ENCODE measurements at places on chromosomes 16 and 17.
A peak's percentile ranks its signal among the peaks of the same experiment; 100 is the strongest.

DNA sequence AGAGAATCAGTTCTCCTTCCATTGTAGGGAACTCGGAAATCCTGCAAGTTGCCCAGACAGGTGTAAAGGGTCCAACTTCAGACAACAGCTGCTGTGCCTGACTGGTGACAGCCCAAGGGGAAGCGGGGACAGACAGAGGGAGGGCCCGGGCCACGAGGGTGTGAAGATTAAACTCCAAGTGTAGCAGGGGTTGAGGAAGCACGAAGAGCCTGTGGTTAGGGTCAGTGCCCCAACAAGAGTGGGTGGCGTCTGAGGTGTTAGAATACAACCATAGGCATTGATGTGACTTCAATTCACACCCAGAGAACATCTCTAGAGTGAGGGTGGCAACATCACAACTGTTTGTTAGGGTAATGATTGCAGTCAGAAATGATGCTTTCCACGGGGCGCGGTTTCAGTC, 39.1 kb downstream of the ASPA start:
- no peaks in the 10 kb centered on the region for H3K4me1 ChIP-seq
- H3K4me3 ChIP-seq = no peak overlapping the region
- H3K27me3 ChIP-seq = no peaks in the 10 kb centered on the region
- DNase-seq = no peak
- no peak overlapping the region for H3K27ac ChIP-seq
- H3K36me3 ChIP-seq = no peaks in the 10 kb centered on the region

DNA sequence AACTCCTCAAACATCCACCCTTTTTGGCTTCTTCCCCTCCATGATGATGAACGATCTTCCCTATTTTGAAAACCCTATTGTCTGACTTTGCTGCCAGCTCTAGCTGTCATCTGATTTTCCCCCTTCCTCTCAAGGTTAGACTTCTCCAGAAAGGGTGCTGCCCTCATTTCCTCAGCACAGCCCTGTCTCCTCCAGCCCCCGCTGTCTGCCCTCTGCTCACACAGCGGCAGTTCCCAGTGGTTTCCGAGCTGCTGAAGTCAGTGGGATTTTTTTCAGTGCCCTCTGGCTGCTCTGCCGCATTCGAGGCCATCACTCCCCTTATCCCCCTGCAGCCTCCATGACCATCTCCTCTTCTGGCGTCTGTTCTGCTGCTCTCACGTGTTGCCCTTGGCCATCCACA, 26.6 kb upstream of the C17orf107 start:
- DNase-seq = peak; percentile 77
- no peak overlapping the region for H3K27ac ChIP-seq
- H3K4me1 ChIP-seq = no peaks in the 10 kb centered on the region
- no peaks in the 10 kb centered on the region for H3K36me3 ChIP-seq
- no peak overlapping the region for H3K4me3 ChIP-seq

GRCh38 chr16:61969077-61969382, 67.2 kb downstream of the CDH8 start:
- no peak overlapping the region for H3K27ac ChIP-seq
- H3K27me3 ChIP-seq = no peaks in the 10 kb centered on the region
- H3K4me3 ChIP-seq = no peak overlapping the region
- peaks cover 2% of the 10 kb centered on the region for H3K4me1 ChIP-seq

- no peak for DNase-seq
- no peaks in the 10 kb centered on the region for H3K27me3 ChIP-seq
- no peak overlapping the region for H3K27ac ChIP-seq
- H3K4me3 ChIP-seq = no peak overlapping the region
- H3K36me3 ChIP-seq = no peaks in the 10 kb centered on the region
Observed at GRCh38 chr17:50601823-50602375, 32.8 kb upstream of the ABCC3 start.

- H3K4me1 ChIP-seq = no peaks in the 10 kb centered on the region
- no peaks in the 10 kb centered on the region for H3K27me3 ChIP-seq
- DNase-seq = no peak
- no peak overlapping the region for H3K4me3 ChIP-seq
- no peak overlapping the region for H3K27ac ChIP-seq
- no peaks in the 10 kb centered on the region for H3K36me3 ChIP-seq
Observed at GRCh38 chr17:81659038-81659437, 2.7 kb upstream of the PDE6G start.

- no peak overlapping the region for H3K4me3 ChIP-seq
- no peaks in the 10 kb centered on the region for H3K27me3 ChIP-seq
Observed at GRCh38 chr16:5461141-5461540, 363.5 kb upstream of the EEF2KMT start.

DNA sequence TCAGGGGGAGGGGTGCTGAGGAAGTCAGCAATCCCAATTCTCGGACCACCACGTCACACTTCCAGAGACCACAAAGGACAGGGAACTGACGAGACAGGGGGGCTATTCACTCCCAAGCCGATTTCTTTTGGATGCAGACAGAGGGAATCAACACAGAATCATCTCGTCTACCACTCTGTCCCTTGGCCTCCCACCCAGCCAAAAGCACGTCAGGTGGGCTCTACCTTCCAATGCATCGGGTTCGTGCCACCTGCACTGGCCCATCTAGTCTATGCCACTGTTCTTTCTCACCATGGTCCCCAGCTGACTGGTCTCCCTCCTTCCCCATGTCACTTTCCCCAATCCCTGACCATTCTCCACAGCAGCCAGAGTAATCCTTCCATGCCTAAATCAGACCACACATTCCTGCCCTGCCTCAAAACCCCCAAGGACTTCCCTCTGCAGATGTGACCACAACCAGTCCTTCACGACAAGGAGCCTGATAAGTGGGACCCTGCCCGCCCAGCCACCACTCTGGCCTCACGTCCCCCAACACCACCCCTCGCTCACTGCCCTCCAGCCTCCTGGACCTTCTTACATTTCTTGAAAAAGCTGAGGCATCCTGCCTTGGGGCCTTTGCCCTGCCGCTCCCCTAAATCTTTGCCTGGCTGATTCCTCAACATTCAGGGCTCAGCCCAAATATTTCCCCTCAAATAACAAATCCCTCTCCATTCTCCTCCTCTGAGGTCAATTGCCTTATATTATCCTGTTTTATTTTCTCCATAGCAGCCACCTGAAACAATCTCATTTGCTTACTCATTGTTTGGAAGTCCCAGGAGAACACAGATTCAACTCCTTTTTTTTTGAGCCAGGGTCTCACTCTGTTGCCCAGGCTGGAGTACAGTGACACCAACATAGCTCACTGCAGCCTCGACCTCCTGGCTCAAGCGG, 70.4 kb downstream of the IL21R start:
- no peak overlapping the region for H3K27ac ChIP-seq
- peak; percentile 49 for DNase-seq
- no peaks in the 10 kb centered on the region for H3K27me3 ChIP-seq
- H3K4me1 ChIP-seq = no peaks in the 10 kb centered on the region
- no peaks in the 10 kb centered on the region for H3K36me3 ChIP-seq

DNA sequence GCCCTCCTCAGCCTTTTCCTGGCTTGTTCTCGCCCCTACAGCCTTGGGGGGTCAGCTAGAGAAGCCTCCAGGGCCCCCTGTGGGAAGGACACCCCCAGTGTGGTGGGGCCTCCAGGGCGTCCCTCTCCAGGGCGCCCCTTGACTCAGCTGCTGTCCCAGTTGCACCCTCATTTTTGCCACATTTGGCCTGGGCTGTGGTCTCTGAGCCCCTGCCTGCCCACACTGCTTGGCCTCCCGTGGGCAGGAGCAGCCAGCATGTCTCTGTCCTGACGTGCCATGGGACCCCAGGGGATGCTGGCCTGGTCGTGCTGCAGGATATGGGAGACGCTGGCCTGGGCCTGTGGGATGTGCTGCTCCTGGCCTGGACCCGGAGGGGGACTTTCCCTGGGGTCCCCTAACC, 5.0 kb downstream of the CHTF18 start:
- no peak for DNase-seq
- H3K4me1 ChIP-seq = no peaks in the 10 kb centered on the region
- H3K4me3 ChIP-seq = no peak overlapping the region
- H3K36me3 ChIP-seq = no peaks in the 10 kb centered on the region
- H3K27me3 ChIP-seq = no peaks in the 10 kb centered on the region

DNA sequence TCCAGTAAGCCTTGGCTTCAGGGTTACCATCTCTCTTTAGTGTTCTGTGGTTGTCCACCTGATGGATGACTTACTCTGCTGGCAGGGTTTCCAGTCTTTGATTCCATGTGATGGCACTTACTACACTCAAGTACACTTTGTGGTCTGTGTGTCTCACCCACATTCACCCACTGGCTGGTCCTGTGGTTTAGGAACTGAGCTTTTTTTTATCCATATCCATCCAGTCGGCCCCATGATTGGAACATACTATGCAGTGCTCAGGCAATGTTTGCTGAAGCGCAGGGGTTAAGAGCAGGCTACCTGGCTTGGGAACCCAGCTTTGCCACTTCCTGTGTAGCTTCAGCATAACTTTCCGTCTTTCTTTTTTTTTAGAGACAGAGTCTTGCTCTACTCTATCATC, 2.8 kb upstream of the FUS start:
- no peaks in the 10 kb centered on the region for H3K27me3 ChIP-seq
- DNase-seq = no peak
- no peaks in the 10 kb centered on the region for H3K36me3 ChIP-seq
- no peak overlapping the region for H3K4me3 ChIP-seq
- H3K4me1 ChIP-seq = no peaks in the 10 kb centered on the region
- no peak overlapping the region for H3K27ac ChIP-seq

DNA sequence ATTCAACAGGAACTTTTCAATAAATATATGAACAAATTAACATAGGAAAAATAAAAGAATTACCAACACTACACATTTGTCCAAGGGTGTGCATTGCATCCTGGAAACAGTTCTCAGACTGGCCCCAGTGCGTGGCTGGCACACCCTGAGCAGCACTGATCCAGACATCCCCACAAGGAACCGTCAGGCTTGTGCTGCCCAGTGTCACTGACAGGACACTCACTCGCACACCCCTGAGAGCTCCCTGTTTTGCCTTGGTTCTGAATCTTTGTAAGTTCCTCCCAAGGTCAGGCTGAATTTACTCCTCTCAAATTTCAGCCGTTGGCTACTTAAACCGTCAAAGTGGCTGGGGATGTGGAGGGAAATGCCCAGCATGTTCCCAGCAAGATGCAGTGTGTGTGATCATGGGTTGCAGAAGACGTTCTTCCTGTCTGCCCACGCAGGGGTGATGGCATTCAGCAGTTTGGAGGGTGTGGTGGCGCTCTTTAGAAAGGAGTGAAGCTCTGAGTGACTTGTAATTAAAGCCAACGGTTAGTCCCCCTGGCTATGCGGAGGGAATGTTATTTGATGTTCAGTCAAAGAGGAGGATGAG, 1.7 kb downstream of the MT2A start:
- DNase-seq = peak; percentile 85
- no peak overlapping the region for H3K4me3 ChIP-seq
- no peaks in the 10 kb centered on the region for H3K36me3 ChIP-seq
- no peaks in the 10 kb centered on the region for H3K27me3 ChIP-seq
- H3K27ac ChIP-seq = peak overlapping the region; percentile 1

DNA sequence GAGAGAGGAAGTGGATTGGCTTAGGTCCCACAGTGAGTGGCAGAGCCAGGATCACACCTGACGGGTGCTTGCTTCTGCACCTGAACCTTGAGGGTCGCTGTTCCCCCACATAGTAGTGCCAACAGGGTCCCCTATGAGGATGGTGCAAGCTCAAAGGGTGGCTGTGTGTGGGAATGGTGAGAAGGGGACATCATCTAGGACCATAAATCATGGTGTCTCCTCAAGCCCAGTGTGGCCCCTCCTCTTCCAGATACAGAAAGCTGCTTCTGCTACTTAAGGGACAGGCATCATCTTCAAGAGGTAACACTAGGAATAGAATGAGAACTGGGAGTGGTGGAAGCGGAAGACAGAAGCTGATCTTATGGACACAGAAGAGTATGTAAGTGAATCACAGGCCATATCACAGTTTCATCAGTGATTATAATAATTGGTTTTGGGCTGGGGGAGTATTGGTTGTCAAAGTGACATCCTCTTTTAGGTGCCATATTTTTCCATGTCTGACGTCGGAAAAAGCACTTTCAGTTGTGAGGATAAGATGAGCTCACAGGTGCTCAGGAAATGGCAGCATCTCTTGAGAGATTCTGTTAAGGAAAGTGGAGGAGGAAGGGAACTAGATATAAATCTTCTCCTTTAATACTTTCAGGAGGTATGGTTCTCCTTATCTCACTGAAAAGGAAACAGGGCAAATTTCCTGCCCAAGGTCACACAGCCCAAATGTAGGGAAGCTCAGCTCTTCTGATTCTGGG, 83.2 kb upstream of the HNF1B start:
- H3K4me1 ChIP-seq = no peaks in the 10 kb centered on the region
- H3K4me3 ChIP-seq = no peak overlapping the region
- H3K27me3 ChIP-seq = no peaks in the 10 kb centered on the region
- DNase-seq = no peak
- no peak overlapping the region for H3K27ac ChIP-seq

- no peak overlapping the region for H3K27ac ChIP-seq
- no peak for DNase-seq
- peak overlapping the region; percentile 23 for H3K4me3 ChIP-seq
- H3K36me3 ChIP-seq = no peaks in the 10 kb centered on the region
Observed at GRCh38 chr17:77690271-77691161, 268.0 kb upstream of the TNRC6C start.

- DNase-seq = no peak
- H3K36me3 ChIP-seq = no peaks in the 10 kb centered on the region
- H3K4me3 ChIP-seq = no peak overlapping the region
- H3K27me3 ChIP-seq = no peaks in the 10 kb centered on the region
- no peaks in the 10 kb centered on the region for H3K4me1 ChIP-seq
Observed at GRCh38 chr16:78522327-78522726, 422.9 kb downstream of the WWOX start.

- H3K27ac ChIP-seq = no peak overlapping the region
- DNase-seq = no peak
- H3K27me3 ChIP-seq = no peaks in the 10 kb centered on the region
- peak overlapping the region; percentile 65 for H3K4me3 ChIP-seq
Observed at GRCh38 chr17:81666092-81666341, 388 bp downstream of the OXLD1 start.

DNA sequence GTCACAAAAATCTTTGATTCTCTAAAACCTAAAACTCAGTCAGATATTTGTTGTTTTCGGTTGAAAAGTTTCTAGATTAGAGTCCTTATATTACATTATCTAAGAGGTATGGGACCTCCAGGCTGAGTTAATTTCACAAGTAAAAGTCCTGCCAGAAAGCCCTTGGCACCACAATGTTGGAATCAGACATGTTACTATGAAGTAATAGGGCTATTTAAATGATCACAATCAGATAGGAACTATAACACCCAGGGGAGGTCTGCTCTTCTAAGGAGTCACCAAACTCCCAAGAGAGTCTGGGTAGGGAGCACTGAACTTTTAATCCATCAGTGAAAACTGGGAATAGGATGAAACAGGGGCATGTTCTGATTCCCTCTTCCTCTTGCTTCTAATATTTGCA, 54.2 kb downstream of the WIPI1 start:
- H3K4me3 ChIP-seq = no peak overlapping the region
- no peak overlapping the region for H3K27ac ChIP-seq

DNA sequence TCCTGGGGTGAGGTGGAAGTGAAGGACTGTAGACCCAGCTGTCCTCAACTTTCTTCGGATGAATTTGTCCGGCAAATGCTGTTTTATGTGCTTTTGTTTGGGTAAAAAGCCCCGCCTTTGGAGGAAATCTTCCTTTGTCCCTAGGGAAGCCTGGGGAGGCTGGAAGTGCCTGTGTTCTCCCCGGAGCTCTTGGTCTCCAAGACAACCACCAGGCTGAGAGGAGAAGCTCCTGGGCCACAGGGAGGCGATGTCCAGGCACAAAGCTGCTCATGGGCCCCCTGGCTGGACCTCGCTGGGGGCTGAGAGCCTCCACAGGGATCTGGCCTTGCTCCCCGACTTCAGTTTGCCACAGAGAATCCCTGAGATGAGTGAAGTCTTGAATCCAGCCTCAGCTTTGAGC, 293.1 kb upstream of the N4BP1 start:
- no peaks in the 10 kb centered on the region for H3K36me3 ChIP-seq
- DNase-seq = no peak
- no peak overlapping the region for H3K4me3 ChIP-seq
- H3K27me3 ChIP-seq = no peaks in the 10 kb centered on the region
- H3K4me1 ChIP-seq = no peaks in the 10 kb centered on the region

All from aorta (tissue), 5 donors.